ENCODE measurements at places on chromosomes 1 and 21.

- DNase-seq = no peak
Measured at GRCh38 chr1:151713044-151713443, 3.6 kb downstream of the CELF3 start.

GRCh38 chr1:21251773-21252471 lies 38.3 kb downstream of the ECE1 start:
- DNase-seq = peak; percentile 73

DNA sequence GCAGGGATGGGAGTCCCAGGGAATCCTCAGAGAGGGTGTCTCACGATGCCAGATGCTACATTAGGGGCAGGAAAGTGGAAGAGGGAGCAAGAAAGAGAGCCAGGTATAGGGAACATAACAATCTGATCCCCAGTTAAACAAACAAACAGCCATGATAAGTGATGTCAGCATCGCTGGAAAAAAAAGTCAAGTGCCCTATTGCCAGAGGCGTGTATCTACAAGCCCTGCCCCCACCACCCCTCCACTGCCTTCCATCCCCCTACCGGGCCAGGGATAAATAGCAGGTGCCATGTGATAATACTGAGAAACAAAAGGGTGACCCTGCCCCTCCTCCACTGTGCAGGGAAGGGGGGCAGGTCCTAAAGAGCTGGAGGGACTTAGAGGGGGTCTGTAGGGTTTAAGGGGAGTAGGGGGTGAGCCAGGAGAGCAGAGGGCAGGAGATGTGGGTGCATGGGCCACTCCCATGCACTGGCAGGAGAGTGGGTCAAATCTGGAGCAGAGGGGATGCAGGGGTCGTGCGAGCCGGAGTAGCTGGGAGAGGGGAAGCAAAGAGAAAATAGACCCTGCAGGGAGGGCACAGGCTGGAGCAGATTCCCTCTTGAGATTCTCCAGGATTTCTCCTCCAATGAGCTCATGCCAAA lies 3.4 kb downstream of the SLC26A9 start:
- DNase-seq = peak; percentile 98

- DNase-seq = no peak
Measured at GRCh38 chr1:116097626-116098025, 13.6 kb upstream of the MAB21L3 start.

GRCh38 chr1:67162954-67163353 lies 3.3 kb upstream of the IL23R start:
- peak; percentile 19 for DNase-seq

DNA sequence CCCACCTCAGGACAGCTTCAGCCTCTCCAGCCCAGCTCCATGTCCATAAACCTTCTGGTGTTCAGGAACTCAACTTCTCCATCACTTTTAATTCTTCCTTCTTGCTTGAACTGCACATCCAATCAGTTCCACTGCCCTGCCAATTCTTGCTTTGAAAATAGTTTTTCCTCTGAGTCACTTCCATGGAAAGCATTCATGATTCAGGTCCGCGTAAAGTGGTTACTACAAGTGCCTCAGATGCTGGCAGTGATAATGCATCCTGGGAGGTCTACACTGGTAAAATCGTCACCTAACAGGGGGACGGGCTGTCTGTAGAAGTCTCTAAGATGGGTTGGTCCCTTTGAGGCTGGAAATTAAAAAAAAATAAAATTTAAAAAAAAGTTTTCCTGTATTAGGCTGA lies 25.9 kb upstream of the RCAN1 start:
- DNase-seq = no peak

DNA sequence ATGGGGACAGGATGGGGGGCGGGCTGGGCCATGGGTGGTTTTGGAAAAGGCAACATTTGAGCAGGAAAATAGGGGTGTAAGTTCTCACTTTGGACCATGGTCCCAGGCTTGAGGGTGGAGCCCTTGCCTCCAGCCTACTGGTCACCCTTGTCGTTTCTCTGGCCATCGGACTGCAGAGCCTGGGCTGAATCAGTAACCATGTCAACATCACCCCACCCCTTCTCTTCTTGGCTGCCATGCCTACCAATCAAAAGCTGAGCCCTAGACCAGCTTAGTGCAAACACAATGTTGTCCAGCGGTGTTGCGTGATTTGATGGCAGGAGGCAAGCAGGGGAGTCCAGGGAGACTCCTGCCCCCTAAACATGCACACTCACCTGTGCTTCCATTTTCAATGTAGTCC lies 231.0 kb upstream of the KAZN start:
- DNase-seq = no peak

GRCh38 chr1:206479183-206480125 lies 9.2 kb downstream of the IKBKE start:
- DNase-seq = peak; percentile 46

GRCh38 chr1:246689409-246690008 lies 34.7 kb upstream of the SCCPDH start:
- peak; percentile 68 for DNase-seq

- no peak for DNase-seq
Measured at GRCh38 chr1:98939471-98939870, 65.2 kb downstream of the PLPPR5 start.

DNA sequence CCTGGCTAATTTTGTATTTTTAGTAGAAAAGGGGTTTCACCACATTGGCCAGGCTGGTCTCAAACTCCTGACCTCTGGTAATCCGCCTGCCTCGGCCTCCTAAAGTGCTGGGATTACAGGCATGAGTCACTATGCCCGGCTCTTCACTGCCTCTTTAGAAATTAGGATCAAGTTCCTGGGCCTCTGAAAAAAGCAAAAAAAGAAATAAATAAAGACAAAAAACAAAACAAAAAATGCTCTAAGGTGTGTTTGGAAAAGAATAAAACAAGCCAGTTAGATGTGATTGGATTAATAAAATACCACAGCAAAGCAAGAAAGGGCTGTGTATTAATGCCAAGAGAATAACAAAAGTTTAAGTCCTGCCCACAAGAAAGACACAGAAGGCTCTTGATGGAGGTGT lies 4.2 kb upstream of the ABCB10 start:
- no peak for DNase-seq

GRCh38 chr1:172719694-172720138 lies 60.8 kb downstream of the FASLG start:
- peak; percentile 15 for DNase-seq

- no peak for DNase-seq
Measured at GRCh38 chr1:28954126-28954726, 39.9 kb downstream of the EPB41 start.

- DNase-seq = no peak
Measured at GRCh38 chr21:38544661-38545060, 46.4 kb upstream of the ERG start.

- no peak for DNase-seq
Measured at GRCh38 chr1:246595146-246595545, 28.9 kb downstream of the CNST start.

GRCh38 chr1:235776396-235776795 lies 90.3 kb downstream of the LYST start:
- DNase-seq = no peak

DNA sequence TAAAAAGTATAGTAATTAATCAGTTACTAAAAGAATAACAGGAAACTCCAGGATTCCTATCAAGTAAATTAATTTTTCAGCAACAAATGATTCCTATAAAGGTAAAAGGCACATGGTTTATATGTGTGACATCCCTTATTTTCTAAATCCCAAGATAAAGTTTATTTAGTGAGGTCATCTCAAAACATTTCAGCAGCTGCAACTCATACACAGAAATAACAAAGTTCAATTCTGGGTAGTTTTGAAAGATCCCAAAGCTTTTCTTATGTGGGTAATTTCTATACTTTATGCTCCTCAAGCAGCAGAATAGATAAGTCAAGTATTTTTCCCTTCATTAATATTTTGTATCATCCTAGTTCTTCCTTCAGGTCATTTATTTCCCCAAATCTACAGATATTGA lies 117.7 kb downstream of the EIF4G3 start:
- no peak for DNase-seq

DNA sequence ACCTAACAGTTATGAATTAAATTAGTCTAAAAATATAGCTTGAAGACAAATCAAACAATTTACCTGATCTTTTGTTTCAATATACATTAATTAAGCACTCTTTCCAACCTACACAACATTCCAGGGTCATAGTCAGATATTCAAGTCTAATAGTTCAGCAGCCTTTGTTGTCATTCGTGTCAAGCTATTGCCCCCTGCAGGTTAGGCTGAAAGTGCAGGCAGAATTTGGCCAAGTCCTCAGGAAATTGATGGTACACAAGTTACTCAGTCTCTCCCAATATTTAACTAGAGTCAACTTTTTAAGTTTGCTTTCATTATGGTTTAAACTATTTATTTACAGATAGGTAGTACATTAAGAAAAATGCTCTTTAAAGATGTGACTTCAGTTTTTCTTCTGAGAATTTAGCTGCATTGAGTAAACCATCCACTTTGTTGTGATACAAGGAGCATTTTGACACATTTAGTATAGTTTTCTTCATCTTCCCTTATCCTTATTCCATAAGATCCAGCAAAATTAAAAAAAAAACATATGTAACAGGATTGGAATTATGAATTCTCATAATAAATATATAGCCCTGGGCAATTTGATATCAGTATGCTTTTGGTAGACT lies 130.3 kb upstream of the DPYD start:
- DNase-seq = peak; percentile 27

All from DMS153 (cell line).